ENCODE measurements at places on chromosomes 7 and 10.

GRCh38 chr10:78266741-78267469, 233.2 kb downstream of the RPS24 start:
- DNase-seq, result no peak

- DNase-seq, result no peak
Observed at GRCh38 chr7:81627536-81628287, 142.1 kb downstream of the HGF start.

DNA sequence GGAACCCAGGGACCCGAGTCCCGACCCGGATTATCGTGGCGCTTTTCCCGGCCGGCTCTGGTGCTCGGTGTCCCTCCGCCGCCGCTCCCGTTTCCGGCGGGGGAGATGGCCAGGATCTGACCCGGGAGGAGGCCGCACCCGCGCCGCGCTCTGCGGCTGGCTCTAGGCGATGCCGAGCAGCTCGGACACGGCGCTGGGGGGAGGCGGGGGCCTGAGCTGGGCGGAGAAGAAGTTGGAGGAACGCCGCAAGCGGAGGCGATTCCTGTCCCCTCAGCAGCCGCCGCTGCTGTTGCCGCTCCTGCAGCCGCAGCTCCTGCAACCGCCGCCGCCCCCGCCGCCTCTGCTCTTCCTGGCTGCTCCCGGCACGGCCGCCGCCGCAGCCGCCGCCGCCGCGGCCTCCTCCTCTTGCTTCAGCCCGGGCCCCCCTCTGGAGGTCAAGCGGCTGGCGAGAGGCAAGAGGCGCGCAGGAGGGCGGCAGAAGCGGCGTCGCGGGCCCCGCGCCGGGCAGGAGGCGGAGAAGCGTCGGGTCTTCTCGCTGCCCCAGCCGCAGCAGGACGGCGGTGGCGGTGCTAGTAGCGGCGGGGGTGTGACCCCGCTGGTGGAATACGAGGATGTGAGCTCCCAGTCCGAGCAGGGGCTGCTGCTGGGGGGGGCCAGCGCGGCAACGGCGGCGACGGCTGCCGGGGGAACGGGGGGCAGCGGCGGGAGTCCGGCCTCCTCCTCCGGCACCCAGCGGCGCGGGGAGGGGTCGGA, 593 bp downstream of the CDK13 start:
- DNase-seq, result peak; percentile 9

- DNase-seq, result no peak
Observed at GRCh38 chr10:100209303-100209702, 20.1 kb downstream of the CHUK start.

DNA sequence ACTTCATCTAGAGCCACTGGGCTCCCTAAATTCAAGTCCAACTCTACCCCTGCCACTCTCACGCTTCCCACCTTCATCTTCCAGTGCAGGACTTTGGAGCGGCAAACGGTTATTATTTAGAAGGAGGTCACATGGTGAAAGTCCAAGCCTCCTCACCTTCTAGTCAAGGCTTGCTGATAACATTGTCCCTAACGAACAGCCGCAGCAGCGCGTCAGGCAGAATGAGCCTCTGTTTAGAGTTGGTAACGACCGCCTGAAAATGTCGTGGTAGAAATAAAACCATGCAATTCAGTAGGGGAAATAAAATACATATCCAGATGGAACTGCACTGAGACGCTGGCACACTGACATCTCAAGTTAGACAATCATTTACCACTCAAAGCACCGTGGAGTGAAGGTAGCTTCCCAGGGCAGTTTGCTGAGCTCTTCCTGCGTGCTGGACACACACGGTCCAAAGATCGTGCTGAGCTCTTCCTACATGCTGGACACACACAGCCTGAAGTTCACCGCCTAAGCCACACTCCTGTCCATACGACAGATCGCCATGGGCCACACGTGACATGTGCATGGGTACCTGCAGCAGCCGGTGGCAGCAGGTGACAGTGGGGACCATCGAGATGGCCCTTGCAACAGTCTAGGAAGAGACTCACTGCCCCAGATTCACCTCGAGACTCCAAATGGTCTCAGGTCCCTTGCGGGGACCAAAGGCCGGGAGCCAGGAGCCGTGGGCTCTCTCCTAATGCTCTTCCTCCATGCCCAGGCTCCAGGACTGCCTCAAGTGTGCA, 323.5 kb downstream of the PTPRN2 start:
- no peak for DNase-seq

GRCh38 chr7:132249256-132249971, 326.9 kb downstream of the PLXNA4 start:
- no peak for DNase-seq

GRCh38 chr10:11249152-11249807, 231.6 kb downstream of the CELF2 start:
- no peak for DNase-seq

DNA sequence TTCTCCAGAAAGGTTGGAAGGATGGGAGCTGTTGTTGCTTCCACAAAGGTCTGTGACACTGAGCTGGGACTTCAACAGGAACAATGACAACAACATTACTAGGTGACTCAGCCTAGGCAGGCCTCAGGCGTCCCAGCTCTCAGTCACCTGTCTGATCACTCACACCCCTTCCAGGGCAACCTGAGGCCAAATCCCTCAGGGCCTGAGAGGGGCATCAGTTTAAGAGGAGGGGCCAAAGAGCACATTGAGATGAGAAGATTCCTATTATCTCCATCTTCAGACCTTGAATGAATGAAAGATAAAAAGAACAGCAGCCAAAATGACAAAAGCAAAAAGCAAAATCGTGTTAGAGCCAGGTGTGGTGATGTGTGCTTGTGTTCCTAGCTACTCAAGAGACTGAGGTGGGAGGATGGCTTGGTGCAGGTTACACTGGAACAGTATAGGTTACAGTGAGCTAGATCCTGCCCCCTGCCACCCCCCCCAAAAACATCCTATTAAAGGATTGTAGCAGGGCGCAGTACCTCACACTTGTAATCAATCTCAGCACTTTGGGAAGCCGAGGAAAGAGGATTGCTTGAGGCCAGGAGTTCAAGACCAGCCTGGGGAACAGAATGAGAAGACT, at the start of gene ATG9B:
Gene ATG9B (minus strand): TSS at position 60 of the 622 bp plus-strand sequence. CDS start 71 bp downstream, outside the sequence.
- no peak for DNase-seq

DNA sequence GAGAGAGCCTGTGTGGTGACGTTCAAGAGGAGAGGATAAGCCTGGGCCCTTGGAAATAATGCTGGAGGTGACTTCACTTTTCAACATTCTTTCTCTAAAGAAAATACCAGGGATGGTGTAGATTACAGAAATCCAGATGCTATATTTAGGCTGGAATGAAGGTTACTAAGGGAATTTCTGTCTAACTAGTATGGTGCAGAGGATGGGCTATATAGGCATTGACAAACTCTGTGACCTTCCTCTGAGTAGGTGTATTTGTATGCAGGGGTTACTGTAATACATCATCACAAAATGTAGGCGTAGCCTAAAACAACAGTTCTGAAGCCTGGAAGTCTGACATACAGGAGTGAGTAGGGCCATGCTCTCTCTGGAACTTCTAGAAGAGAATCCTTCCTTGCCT, 155.3 kb upstream of the INHBA start:
- DNase-seq, result no peak

DNA sequence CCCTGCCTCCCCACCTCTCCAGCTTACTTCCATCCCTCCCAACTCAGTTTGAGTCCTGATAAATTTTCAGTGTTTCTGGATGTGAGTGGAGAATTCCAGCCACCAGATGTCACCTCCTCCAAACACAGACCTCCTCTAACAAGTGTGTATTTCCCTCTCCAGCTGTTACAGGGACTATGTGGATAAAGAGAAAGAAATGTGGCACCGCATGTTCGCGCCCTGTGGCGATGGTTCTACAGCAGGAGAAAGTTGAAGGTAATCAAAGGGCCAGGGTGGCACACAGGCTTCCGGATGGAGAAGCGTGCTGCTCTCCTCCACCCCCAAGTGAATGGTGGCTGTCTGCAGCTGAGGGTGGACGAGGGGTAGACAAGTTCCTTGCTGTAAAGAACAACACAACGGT, 14.7 kb downstream of the FKBP6 start:
- no peak for DNase-seq

DNA sequence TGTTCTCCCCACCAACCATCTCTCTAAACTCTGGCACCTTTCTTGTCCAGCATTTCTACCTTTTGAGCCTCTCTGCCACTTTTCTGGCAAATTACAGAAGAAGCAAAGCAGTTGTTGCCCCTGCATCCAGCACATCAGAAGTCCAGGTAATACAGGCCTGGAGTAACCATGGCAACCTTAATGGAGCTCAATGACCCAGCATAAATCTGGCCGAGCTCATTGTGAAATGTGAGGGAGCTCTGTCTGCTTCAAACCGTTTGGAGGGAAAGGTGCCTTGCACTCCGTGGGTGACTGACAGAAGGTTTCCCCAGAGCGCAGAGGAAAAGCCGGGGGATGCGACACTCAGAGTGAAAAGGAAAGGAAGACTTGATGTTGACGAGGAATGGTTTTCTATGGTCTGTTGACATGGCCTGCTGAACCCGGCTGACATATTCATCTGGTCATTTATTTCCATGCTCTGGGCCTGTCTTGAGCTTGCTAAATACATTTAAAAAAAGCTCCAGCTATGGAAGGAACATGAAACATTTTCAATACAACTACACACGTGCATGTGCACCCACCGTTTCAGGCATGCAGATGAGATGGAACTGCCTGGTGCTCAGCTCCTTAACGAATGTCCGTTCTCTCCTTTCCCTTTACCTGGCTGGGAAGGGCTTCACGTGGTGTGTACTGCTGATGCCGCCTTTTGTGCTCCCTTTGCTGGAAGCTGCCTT, 74.9 kb downstream of the ADRA2A start:
- no peak for DNase-seq

- no peak for DNase-seq
Observed at GRCh38 chr7:157822688-157823031, 485.9 kb downstream of the DNAJB6 start.

DNA sequence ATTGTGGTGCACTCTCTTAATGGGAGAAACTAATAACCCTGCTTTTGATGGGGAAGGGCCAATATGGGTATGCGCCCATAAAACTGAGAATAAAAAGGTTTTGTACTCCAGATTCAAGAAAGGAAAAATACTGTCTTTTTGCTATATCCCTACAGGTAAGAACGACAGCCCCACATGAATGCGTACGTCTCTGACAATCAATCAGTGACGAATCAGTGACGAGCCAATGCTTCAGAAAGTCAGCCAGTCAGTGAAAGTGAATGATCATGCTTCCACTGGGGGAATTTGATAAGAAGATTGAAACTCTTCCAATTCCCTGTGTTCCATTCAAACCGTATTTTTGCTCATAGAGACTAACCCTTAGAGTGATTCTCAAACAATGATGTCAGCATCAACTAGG, 26.3 kb downstream of the ARL5B start:
- no peak for DNase-seq

Measured in stimulated activated CD4-positive, alpha-beta T cell treated with anti-CD3 and anti-CD28 coated beads, Interleukin-15, amount 100 ng/mL, for 1 hour (primary cell).